ENCODE measurements at places on chromosomes 2 and 18.
A peak's percentile ranks its signal among the peaks of the same experiment; 100 is the strongest.

- no peak for DNase-seq
Observed at GRCh38 chr2:39874236-39874635, 95.2 kb upstream of the THUMPD2 start.

DNA sequence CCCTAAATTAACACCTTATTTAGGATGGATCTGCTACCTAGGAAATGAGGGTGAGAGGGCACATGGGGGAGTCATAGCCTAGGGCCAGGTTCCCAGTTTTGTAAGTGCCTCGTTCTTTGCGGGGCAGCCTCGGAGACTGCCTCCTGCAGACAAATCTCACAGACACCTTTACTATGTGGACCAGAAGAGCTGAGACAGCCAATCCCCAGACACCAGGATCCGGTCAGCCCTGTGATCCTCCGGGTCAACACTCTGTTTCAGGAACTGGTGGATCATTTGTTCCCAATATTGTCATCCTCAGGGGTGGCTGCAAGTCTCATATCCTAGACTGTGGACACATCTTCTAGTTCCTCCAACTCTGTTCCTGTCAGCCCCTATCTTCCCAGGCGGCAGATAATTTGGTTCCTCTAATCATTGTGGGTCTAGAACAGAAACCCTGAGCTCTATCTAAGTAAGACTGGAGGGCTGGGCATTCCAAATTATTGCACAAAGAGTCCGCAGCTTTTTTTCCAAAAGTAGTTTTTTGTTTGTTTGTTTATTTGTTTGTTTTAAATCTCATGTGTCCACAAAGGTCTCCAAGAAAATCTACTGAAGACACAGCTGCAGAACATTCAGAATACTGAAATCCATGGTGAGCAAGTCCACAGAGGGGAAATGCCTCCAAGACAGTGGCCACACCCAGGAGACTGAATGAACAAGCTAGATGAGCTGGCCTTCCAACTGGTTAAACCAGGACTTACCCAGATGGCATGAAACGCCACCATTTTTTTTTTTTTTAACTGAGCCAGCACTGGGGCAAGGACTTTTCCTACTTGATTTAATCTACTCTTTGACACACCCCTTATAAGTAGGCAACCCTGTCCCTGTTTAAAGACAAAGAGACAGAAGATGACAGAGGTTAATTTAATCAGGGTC, 6.2 kb upstream of the GDF7 start:
- DNase-seq = no peak

GRCh38 chr2:206937555-206937954, 1.8 kb upstream of the CPO start:
- no peak for DNase-seq

DNA sequence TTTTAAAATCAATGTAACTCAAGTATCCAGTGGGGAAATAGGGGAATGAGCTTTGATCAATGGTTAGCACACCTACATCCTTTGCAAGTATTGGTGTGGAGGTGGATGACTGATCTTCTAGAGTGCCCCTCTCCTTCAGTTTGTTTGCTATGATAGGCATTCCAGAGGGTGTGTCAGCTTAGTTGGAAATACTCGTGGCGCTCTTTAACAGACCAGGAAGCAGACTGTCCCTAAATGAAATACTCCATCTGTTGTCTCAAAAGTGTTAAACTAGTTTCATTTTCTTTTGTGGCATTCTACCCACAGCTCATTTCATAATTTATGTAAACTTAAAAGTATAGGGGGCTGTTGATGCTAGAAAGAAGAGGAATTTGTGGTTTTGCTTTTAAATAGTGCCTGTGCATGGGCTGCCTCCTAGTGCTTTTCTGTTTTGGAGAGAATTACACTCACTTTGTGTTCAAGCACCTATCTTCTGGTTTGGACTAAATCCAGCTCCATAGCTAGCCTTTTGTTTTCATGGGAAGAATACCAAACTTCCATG, 66.2 kb downstream of the STAT1 start:
- DNase-seq = peak; percentile 53

DNA sequence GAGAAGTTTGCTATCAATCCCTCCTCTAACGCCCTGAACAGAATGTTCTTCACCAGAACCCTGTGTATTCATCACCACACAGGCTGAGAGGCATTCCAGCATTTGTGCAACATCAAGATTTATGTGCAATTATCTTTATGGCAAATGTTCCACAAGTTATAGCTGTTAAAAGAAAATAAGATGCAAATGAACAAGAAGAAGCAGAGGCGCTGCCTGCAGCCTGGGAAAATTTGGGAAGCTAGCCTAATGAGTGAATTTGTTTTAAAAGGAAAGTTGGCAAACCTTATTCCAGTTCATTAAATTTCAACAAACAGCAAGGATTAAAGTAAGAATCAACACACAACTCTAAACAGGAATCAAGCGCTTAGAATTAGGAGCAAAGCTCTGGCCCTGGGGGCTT, 5.3 kb downstream of the TPO start:
- no peak for DNase-seq

- no peak for DNase-seq
Observed at GRCh38 chr2:59824314-59824713, 729.1 kb downstream of the BCL11A start.

DNA sequence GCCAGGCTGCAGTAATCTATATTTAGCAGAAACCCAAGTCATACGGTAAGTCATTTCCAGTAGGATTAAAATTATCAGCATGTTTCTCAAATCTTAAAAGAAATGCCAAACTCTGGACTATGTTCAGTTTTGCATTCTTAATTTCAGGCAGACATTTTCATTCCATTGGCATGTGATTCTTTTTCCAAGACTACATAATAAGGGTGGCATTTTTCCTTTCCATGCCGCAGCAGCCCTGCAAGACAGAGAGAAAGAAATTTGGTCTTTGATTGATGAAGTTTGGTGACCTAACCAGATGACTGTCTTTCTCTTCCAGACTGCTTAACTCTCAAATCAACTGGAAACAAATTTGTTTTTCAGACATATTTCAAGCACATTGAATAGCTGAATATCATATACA, 118.1 kb downstream of the FHOD3 start:
- no peak for DNase-seq

DNA sequence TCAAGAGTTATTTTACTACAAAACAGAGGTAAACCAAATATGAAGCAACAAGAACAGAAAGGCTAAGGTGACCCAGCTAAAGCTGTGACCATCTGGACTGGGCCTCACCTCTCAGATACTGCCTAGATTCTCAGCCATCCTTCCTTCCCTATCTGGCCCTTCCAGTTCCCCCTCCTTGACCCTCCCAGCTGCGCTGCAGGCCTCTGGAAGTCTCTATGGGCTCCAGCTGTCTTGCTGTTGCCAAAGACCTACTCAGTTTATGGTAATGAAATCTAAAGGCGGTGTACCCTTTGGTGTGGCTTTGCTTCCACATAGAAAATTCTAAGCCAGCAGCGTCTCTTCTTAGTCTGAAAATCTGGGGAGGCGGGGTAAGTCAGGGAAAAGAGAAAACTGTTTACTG, 55.7 kb downstream of the ARHGEF33 start:
- no peak for DNase-seq

GRCh38 chr2:65064728-65065552, 8.7 kb downstream of the CEP68 start:
- peak; percentile 55 for DNase-seq

DNA sequence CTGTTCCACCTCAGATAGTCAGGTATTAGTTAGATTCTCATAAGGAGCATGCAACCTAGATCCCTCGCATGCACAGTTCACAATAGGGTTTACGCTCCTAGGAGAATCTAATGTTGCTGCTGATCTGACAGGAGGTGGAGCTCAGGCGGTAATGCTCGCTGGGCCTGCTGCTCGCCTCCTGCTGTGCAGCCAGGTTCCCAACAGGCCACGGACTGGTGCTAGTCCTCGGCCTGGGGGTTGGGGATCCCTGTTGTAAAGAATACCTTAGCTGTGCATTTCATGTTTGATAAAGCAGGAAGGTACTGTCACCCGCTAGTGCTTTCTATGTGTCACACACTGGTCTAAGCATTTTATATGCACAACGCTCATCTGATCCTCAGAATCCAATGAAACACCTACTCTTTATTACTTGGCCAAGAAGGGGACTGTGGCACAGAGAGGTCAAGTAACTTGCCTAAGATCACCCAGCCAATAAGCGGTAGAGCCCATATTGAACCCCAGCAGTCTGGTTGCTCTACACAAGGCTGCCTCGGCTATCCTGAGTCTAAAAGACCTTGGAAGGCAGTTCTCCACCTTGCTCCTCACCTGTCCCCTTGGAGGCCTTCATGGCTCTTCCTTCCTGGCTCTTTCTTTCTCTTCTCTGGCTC, 35.8 kb downstream of the SLC4A3 start:
- no peak for DNase-seq

- no peak for DNase-seq
Observed at GRCh38 chr18:49743117-49743567, 70.2 kb downstream of the ACAA2 start.

- peak; percentile 34 for DNase-seq
Observed at GRCh38 chr2:215401896-215402379, 33.9 kb downstream of the FN1 start.

DNA sequence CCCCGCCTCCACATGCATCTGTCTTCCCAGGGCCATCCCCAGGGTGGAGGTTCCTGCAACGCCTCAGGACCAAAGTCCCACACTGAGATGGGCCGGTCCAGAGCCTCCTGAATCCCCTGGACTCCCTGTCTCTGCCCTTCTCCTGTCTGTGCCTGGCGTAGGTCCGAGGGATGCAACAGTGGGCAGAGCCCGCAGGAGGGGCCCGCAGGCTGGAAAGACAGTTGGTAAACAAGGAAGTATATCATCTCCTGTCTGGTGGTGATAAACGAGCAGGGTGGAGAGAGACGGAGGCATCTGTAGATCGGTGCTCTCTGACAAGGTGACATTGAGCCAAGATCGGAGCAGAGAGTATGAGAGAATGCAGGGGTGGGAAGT, 72.6 kb upstream of the RAB6C start:
- DNase-seq = no peak

GRCh38 chr2:229520691-229521096, 193.7 kb downstream of the DNER start:
- DNase-seq = no peak

- no peak for DNase-seq
Observed at GRCh38 chr18:69617408-69617807, 216.7 kb downstream of the DOK6 start.

DNA sequence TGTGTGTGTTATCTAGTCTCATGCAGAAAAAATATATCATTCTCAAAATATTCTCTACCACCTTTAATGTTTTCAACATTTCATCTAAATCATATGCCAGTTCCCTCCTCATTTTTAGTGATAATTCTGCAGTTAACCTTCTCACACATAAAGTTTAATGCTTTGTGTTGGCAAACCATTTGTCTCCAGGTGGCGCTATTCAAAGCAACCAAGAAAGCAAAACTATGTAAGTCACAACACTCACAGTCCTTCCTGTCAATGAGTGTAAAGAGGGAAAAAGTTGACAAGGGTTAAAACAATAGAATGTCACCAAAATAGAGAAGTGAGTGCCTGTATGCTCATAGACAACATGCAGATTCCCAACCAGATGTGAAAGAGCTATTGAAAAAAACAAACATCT, 961.6 kb upstream of the LRRTM1 start:
- no peak for DNase-seq

- DNase-seq = no peak
Observed at GRCh38 chr2:152415231-152415642, 80.3 kb downstream of the FMNL2 start.

- no peak for DNase-seq
Observed at GRCh38 chr2:29213888-29214291, 98.7 kb downstream of the CLIP4 start.

GRCh38 chr2:41930807-41931566, 116.8 kb upstream of the PKDCC start:
- DNase-seq = no peak

GRCh38 chr2:218322768-218323525, 30.6 kb upstream of the TMBIM1 start:
- peak; percentile 69 for DNase-seq

- no peak for DNase-seq
Observed at GRCh38 chr2:844715-845114, 105.9 kb upstream of the SNTG2 start.

- no peak for DNase-seq
Observed at GRCh38 chr2:242054406-242054805, 184.9 kb downstream of the RTP5 start.

GRCh38 chr2:171652416-171652785, 34.9 kb upstream of the DYNC1I2 start:
- DNase-seq = no peak

- DNase-seq = no peak
Observed at GRCh38 chr2:76288598-76288997, 577.9 kb upstream of the GCFC2 start.

DNA sequence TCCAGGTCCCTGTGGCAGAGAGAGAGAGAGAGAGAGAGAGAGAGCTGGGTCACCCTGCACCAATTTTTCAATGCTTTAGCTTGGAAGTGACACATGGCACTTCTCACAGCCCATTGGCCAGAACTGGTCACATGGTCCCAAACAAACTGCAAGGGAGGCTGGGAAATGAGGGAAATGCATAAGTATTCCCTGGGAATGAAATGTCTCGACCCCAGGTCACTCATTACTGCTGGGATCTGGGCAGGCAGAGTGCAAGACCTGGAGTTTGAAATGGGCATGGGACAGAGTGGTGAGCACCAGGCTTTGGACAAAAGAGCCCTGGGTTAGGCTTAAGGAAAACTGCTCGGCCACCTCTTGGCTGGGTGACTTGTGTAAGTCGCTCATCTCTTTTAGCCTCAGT, 37.0 kb downstream of the SMAD7 start:
- DNase-seq = no peak

GRCh38 chr2:40287195-40287594, 164.7 kb downstream of the SLC8A1 start:
- DNase-seq = no peak
